HepG2 (cell line): ENCODE measurements at places on chromosomes 11 and 22. TPM values are rescaled to one million over a fixed set of nuclear protein-coding genes. Genes with fewer than 3 reads are reported as not detected.

GRCh38 chr11:84012171-84012826 lies 726.1 kb upstream of the CCDC90B start:
- no peak for DNase-seq

DNA sequence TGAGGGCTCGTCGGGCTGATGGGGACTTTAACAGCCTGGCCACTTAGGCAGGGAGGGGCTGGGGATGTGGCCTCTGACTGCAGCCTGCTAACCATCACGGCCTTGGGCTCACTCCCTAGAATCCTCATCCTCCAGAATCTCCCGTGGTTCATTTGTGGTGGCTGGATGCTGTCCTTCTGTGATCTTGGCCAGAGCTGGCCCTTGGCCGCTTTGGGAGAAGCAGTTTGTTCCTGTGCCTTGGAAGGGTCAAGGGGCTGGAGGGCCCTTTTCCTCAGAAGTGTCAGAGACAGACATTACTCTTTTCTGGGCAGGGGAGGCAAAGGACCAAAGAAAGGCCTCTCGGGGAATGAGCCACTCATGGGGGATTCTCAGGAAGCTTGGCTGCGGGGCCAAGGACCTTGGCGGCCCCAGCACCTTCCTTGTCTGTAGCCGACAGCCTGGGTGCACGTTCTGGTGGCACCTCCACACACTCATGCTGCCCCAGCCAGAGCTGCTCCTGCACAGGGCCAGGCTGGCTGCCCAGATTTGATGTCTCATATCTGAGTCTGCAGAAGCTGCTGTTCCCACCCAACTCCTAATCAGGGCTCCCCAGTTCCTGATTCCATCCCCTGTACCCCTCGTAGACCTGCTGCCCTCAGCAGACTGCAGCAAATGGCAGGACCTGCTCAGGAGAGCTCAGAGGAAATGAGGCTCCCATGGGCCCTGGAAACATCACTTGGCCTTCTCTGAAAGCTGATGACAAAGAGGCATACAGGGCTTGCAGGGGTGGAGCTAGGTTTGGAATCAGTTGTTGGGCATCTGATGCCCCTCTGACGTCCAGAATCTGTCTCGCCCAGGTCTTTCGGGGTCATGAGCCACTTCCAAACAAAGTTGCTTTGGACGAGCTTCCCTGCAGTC lies 107.7 kb downstream of the CTTN start:
- no peak for DNase-seq

DNA sequence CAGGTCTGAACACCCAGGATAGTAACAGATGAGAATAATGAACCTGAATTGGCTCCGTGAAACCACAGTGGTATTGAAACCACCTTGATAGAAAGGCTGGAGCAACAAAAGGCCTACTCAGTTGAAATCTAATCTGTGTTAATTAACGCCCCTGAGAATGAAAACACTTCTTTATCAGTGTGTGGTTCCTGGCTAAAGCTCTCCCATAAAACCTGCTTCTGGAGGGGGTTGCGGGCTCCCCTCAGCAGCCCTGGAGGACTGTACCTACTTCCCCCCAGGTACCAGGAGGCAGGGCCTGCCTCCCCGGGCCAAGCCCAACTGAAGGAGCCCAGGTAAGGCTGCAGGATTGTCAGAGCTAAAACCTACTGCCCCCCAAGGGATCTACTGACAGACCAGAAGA lies 54.6 kb downstream of the PLEKHA7 start:
- DNase-seq, result no peak

DNA sequence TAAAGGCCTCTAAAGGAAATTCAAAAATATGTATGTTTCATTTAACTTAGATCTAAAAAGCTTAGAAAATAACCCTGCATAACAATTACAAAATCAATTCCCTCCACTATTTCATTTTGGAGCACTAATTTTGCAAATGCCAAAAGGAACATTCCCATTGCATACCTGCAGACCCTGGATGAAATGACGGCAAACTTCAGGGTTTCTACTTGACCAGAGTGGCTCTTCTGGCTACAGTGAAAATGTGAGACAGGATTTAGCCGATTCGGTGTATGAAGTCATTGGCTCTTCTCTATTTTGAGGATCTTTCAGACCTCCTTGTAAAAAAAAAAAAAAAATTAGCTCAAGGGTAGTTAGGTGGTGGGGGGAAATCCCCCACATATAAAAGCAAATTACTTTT lies 44.1 kb downstream of the PAX6 start:
- no peak for DNase-seq

DNA sequence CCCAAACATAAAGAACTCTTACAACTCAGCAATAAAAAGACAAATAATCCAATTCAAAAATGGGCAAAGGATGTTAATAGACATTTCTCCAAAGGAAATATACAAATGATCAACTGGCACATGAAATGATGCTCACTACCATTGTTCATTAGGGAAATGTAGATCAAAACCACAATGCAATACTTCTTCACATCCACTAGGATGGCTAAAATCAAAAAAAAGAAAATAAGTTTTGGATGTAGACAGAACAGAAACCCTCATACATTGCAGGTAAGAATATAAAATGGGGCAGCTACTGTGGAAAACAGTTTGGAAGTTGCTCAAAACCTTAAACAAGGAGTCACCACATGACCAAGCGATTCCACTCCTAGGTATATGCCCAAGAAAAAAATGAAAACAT lies 16.3 kb downstream of the SIK3 start:
- DNase-seq, result no peak

Gene B3GAT1
- polyA plus RNA-seq, result not detected in 2 replicates

Gene CDC42EP1
- polyA plus RNA-seq, result 17.1 and 26.7 TPM in 2 replicates

Gene FLRT1
- polyA plus RNA-seq, result 0.08 TPM in 2 replicates

Gene OR51L1
- polyA plus RNA-seq, result not detected in 2 replicates
